ENCODE measurements at places on chromosomes 13 and 19.

DNA sequence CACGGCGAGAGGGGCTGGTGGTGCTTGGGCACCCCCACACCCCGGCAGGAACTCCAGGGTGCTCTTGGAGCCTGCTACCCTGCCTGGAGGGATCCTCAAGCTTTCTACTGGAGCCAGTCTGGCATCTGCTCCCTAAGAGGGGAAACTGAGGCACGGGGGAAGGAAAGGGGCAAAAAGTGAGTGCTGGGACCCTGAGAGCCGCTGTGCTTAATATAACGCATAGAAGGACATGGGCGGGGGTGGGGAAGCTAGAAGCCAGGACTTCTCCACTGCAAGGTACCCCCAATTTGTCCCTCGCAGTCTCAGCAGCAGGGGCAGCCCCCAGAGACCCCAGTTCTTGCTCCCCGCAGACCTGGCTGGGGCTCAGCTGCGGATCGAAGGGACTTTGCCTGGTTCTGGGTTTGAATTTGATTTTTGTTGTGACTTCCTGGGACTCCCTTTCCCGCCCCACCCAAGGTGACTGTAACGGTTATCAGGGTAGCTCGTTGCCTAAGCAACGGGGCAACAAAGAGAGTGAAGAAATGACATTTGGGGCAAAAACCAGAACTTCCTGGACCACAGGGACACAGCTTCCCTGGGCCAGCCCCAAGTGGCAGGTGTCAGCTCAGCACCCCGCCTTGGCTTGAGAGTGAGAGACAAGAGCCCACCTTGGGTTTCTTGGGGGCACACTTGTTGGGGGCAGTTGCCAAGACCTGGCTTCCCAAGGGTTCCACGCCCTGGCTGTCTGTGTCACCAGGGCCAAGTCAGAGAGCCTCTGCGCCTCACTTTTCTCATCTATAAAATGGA, 638 bp downstream of the ADGRE5 start:
- peak; percentile 65 for DNase-seq

- no peak for DNase-seq
Observed at GRCh38 chr13:41053384-41053826, 7.9 kb upstream of the WBP4 start.

DNA sequence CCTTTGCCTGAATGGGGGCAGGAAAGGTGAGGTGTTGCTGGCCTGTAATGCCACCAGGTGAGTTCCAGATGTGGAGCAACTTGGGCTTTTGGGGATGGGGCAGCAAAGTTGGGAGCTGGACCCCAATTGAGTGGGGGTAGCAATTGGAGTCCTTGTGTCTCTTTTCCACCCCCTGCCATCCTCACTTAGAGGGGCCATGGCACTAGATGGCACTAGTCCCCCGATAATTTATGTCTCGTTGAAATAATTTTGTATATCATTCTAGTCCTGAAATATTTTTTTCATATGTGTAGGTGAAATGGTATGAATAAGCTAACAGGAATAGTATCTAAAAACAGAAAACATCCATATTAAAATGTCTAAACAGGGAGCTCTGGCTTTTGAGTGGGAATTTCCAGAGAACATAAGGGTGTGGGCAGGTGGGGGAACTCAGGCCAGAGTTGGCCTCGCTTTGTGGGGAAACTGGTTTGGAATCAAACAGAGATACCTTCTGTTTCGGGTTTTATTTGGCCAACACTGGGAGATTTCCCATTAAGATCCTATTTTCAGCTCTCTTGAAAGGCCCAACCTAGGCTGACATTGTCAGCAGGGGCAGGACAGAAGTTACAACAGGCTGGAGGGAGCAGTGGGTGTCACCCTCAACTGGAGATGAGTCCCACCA, 3.4 kb downstream of the ZNF576 start:
- no peak for DNase-seq

- DNase-seq, result no peak
Observed at GRCh38 chr13:41004875-41005693, 14.0 kb downstream of the ELF1 start.

- DNase-seq, result no peak
Observed at GRCh38 chr13:87669379-87669978, 1.7 kb upstream of the SLITRK5 start.

- DNase-seq, result no peak
Observed at GRCh38 chr19:6593651-6594416, 2.9 kb upstream of the CD70 start.

DNA sequence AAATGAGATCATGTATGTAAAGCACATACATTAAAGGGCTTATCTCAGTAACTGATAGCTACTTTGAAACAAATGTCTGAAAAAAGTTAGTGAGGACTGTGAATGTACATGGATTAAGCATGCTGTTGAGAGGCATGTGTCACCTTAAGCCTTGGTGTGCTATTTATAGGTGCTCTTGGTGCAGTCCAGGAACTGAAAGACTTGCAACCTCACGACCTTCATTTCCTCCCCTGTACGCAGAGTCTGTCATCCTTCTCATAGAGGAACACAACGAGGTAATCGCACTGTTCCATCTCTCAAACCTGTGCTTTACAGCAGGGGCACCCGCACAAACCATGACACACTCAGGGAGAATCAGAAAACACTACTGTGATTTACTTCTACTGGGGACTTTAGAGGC, 65.6 kb downstream of the UFM1 start:
- no peak for DNase-seq

Data from activated CD4-positive, alpha-beta T cell treated with anti-CD3 and anti-CD28 coated beads for 1 hour (primary cell).